NCI-H1436 treated with DMSO at 0.1 percent for 48 hours (cell line): ENCODE measurements at places on chromosomes 7 and 10.

DNA sequence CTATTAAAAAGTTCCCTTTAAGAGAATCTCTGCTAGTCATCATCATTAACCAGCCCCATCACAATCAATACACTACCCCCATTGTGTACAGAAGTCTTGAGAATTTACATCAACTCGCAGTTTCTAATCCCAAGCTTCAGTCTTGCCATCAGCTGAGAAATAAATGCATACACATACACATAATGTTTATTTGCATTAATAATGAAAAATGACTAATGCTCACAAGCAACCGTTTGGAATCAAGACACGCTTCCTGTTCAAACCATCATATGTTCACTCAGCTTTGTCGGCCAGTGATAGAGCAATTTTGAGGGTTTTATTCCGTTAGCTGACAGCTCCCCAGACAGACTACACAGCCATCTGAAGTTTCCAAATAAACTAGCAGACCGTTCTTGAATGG, 287.1 kb downstream of the SFMBT2 start:
- DNase-seq, result no peak

DNA sequence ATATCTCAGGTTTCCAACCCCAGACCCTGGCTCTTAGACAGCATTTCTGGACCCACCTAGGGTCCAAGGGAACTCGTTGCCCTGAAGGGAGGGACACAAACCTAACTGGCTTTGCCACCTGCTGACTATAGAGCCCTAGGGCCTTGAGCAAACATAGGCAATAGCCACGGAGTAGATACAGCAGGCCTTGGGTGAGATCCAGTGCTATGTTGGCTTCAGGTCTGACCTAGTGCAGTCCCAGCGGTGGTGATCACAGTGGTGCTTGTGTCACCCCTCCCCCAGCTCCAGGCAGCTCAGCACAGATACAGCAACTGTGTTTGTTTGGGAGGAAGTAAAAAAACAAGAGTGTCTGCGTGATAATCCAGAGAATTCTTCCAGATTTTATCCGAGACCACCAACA, 9.7 kb upstream of the TNKS2 start:
- DNase-seq, result no peak

DNA sequence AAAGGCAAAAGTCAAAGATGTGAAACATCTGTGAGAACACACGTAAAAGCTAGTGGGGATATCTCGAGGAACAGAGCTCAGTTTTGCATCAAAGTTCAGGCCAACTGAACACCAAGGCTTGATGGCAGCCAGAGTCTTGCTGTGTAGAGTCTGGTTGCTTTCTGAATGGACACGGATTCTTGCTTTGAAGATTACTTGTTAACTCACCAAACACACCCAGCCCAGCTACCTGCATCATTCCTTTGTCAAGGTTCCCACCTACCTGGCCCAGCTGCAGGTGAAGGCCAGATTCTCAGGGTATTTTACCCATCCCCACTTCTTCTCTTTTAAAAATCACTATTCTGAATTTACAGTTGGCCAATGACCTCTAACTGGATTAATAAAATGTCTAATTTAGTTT, 174.4 kb upstream of the PHYHIPL start:
- DNase-seq, result no peak

- DNase-seq, result no peak
Measured at GRCh38 chr7:45163692-45164052, 6.1 kb downstream of the RAMP3 start.

DNA sequence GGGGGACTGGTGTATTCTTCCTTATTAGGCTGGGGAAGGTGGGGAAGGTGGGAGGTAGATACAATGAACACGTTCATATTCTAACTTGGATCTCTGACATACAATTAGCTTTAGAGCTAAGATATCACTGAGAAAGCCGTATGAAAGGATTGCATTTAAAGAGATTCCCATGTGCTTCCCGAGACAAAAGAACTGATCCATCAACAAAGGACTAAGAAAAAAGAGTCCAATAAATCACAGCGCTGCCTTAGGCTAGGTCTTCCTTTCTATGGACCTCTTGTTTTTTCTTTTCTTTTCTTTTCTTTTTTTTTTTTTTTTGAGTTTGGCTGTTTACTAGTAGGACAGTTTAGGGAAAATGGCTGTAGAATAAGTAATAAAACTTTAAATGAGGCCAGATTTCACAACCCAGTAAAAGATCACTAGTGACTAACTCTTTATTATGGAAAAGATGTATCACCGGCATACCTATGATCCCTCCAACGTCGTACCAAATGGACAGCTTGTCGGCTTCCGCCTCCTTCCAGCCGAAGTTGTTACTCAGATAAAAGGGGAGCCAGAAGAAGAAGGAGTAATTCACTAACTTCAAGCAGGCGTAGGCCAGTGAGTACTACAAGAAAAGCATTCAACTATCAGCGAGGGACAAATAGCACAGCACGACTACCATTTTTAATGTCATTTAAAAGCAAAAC, 50.0 kb downstream of the SLC37A3 start:
- DNase-seq, result no peak

DNA sequence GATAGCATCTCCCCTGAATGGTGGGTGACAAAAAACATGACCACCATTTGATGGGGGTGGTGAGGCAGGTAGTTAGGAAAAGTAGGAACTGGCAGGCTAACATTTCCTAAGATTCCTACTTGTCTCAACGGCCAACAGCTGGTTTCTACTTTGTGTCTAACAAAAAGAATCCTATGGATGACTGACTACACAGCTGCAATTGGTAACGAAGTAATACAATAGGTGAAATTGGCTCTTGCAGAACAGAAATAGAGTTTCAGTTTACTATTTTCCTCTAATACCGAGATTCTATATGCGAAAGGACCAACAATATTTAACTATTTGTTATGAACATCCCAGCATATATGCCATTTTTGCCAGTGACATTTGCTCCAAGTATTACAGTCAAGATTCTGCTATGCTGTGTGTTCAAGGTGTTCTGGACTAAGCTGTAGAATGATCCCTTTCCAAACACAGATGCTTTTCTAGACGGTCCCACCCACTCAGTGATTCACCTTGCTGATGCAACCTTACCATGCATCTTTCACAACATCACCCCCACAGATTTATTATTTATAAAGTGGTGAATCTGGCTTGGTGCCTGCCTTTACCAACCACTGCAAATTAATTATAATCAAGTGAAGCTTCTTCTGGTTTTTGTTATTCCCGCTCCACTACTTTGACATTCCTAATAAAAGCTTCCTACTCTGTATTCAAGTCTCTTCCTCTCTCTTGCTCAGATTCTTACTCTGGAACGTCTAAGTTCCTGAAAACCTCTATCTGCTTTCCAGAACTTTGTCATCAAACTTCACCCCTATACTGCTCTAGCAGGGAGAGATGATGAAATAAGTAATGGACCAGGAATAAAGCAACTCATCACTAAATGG, 16.8 kb downstream of the BBIP1 start:
- DNase-seq, result no peak

DNA sequence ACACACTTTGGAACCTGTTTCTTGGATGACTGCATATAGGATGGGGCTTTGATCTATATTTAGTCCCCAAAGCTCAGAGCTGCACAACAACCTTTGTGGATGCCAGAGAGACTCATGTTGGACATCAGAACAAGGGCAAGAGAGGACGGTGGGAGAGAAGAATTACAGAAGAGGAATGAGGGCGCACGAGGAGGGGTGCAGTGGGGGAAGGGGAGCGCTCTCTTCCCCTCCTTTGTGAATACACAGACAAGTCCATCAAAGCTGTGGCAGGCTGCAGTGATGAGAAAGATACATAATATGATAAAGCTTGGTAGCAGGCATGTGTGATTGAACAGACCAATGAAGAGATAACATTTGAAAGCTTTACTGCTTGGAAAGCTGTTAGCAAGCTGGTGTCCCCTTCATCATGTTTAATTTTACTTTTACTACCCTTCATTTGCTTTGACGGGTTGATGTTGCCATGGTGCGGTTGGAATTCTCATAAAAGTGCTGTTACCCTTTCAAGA, 857.8 kb downstream of the KCNMA1 start:
- no peak for DNase-seq

DNA sequence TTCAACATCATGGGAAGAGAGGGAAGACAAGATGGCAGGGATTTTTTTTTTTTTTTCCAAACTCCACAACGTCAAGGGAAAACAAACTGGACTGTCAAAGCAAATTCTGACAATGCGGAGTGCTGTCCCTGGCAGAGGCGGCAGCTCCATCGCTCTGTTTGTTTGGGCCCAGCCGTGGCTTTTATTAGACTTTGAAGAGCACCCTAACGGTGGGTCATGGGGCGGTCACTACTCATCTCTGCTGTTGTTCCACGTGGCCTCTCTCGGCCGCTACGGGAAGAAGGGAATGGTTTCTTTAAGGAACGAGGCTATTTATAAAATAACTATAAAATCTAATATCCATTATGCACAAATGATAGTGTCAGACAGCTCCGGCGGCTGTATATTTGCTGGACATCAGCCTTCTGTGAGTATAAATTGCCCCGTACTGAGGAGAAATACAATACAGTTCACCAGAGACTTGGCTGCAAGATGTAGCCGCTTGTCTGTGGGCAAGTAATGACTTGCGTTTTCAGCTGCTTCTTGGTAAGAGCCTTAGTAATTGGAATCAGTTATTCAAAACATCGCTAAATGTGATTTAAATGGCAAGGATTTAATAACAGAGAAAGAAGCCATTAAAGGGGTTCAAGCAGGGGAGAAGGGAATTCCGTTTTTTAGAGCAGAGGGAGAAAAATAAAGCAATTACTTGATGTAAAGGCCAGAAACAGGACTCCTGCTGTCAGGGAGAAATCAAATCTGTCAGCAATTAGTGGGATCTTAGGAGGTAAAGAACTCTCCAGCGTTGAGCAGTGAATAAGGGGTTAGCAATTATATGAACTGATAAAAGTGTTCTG, 61.7 kb upstream of the RAB11FIP2 start:
- peak; percentile 32 for DNase-seq

DNA sequence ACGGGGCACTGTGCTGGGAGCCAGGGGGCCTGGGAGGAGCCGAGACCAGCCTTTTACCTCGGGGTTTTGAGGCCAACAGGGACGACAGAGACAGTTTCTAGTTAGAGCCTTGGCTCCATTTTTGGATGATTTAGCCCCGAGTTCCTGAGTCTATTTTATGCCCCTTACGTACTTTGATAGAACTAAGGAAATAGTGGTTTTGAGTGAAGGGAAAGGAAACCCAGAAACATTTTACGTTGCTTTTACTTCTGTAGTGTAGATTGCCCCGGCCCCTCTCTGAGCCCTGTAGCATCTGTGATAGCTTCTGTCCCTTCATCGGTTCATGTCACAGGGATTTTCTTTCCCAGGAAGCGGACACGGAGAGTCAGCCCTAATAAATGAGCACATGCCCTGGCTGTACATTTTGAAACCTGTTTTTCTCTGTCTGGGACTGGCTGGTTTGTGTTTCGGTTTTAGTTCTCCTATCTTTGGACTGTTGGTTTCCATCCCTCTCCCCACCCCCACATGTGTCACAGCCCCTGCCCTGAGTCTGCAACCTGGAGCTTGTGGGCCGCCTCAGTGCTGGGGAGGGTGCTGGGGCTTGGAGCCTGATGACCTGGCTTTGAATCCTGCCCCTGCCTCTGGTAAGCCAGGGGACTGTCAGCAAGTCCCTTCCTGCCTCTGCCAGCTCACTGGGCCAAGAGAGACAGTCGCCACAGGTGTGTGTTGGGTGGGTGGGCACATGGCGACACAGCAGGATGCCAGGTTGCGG, 6.9 kb upstream of the ORAI2 start:
- no peak for DNase-seq

DNA sequence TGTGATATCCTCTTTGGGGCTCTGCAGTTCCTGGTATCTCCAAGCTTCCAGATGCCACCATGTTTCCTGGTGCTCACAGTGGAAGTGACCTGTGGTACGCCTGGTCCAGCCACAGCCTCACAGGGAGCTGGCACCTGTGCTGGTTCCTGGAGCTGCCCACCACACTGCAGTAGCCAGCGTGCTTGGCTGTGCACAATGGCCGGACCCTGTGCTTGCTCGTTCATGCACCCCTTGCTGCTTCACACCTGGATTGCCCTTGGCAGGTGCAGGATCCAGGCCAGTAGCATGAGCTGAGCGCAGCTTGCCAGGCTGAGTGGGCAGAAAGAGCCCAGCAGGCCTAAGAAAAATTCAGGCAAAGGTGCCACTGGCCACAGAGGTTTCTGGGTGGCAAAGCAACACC, 11.4 kb upstream of the ECHDC3 start:
- no peak for DNase-seq

- DNase-seq, result no peak
Measured at GRCh38 chr7:28179120-28180030, 1.2 kb downstream of the JAZF1 start.

- DNase-seq, result no peak
Measured at GRCh38 chr7:52897713-52898112, 137.7 kb upstream of the POM121L12 start.

GRCh38 chr10:6498771-6499170, 81.3 kb downstream of the PRKCQ start:
- no peak for DNase-seq

DNA sequence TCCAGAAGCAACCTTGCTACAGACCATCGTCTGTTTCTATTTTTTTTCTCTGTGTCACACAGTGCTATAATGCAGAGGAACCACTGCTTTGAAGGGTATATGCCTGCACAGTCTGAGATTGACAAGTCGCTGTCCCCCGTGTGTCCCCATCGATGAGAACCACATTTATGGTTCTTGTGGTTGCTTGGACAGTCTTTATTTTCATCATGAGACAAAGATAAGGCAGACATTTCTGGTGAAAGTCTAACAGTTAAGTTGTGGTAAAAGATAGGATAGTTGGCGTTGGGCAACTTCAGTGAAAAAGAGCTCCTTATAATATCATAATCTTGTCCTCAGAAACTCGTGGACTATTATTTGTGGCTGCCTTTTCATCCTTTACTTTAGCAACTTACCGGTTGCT, 6.3 kb upstream of the AKR1E2 start:
- no peak for DNase-seq

DNA sequence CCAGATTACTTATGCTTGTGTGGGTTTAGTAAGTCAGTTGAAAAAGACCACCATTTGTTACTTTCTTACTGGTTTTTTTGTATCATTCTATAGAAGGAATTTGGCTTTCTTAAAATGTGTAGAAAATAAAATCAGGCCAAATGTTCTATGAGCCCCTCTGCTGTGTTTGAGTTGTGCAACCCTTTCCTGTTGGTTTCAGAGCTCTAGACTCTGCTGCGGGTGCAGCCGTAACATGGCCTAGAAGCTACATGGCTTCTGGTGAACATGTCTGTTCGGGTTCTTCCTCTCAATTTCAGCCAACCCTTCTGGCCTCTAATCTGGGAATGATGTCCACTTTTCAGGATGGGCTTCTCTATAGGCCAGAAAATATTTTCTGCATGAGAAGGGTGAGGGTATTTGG, 56.6 kb upstream of the RAB18 start:
- DNase-seq, result no peak

DNA sequence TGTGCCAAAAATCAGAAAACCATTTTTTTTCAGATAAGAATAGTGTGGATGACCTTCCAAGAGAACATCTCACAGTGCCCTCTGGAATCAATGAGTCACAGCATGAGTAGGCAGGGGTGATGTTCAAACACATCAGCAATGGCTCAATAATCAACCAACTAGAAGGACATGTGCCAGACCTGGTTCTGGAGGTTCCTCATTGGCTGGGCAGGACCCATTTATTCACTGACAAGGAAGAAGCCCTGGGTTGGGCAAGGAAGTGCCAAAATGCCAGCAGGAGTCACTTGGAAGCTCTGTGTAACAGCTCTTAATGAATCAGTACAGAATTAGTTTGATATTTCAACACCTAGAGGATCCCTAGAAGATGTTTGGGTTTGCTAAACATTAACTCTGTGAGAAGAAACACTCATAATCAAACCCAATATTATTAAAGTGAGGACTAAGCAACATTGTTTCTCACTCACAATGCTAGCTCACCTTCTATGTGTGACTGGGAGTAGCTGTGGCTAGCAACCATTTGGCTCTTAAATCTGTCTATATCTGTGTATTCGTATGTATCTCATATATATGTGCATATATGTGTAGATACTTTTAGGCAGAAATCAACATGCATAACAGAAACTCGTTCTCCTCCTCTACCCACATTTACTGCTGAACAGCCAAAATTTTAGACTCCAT, 72.3 kb upstream of the APBB1IP start:
- DNase-seq, result no peak
